Thoracic aorta (tissue), 2 donors: ENCODE measurements at places on chromosomes 5 and 9.

DNA sequence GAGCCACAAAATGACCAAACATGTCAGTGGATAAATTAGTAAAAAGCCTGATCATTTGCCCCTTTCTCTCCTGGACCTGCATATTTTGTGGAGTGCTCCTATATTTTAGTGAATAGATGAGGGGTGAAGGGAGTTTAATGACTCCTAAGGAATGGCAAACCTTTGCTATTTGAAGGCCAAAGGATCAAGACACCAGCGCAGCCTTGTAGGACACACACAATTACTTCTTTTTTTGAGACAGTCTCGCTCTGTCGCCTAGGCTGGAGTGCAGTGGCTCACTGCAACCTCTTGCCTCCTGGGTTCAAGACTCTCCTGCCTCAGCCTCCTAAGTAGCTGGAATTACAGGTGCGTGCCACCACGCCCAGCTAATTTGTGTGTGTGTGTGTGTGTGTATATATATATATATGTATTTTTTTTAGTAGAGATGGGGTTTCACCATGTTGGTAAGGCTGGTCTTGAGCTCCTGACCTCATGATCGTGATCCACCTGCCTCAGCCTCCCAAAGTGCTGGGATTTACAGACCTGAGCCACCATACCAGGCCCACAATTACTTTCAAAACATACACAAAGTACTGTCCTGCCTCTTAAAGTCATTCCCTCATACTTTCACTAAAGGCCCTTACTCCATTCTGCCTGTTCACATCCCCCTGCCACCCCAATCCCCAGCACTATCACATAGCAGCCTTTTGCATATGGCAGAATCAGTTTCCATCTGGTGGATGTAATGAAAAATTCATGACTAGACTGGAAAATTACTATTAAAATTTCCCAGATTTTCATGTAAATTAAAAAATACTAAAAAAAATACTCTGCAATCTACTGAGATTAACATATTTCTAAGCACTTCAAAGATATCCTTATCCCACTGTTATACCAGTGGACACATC lies 60.4 kb downstream of the CSNK1A1 start:
- no peak for DNase-seq

- DNase-seq: no peak
Observed at GRCh38 chr5:120568711-120569110, 104.6 kb downstream of the PRR16 start.

DNA sequence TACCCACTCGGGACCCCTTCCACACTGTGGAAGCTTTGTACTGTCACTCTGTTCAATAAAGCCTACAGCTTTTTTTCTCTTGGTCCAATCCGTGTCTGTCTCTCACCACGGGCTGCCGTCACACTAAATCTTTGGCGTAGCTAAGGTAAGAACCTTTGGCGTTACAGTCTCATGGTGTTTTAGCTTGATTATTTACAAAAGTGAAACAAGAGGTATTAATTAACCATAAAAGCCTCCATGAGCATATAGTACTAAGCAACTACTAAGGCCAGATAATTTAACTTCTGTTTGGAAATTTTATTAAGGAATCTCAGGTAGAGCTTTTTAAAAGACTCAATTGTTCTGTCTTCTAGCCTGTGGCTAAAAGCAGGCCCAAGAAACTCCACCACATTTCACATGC lies 370.7 kb upstream of the TRPC7 start:
- DNase-seq: no peak

GRCh38 chr9:119339056-119339455 lies 30.2 kb downstream of the BRINP1 start:
- no peak for DNase-seq

DNA sequence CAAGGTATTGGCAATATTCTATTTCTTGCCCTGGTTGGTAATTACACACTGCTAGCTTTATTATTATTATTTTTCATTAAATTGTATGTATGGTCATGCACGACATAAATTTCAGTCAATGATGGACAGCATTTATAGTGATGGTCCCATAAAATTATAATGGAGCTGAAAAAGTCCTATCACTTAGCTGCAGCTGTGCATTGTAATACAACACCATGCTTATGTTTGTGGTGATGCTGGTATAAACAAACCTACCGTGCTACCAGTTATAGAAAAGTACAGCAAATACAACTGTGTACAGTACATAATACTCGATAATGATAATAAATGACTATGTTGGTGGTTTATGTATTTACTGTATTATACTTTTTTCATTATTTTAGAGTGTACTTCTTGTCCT lies 65.5 kb downstream of the NR3C1 start:
- no peak for DNase-seq

DNA sequence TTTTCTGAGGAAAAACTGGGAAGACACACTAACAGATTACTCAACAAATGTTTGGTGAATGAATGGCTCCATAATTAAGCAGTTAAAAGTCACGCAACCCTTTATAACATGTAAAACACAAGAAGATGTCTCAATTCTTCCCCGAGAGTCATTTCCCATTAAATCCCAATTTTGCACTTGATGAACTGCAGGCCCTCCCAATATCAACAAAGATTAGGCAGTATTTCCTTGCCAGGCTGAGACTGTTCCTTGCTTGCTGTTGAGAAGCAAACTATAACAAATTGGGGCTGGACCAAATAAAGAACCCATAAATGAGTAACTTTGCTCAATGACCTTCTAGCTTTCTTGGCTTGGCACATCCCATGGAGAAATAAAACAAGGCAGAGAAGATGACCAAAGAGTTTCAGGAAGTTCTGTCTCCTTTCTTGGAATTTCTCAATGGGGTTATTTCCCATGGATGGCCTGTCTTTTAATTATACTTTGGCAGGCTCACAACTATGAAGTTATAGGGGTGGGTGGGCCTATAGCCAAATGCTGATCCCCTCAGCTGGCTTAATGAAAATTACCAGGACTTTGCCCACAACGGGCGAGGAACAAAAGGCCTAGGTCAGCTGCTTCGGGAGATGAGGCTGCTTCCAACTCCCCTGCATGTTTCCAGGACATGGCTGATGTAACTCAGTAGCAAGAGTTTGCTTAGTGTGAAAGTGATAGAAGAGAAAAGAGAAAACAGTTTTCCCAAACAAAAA lies 243.1 kb upstream of the RFX3 start:
- no peak for DNase-seq

DNA sequence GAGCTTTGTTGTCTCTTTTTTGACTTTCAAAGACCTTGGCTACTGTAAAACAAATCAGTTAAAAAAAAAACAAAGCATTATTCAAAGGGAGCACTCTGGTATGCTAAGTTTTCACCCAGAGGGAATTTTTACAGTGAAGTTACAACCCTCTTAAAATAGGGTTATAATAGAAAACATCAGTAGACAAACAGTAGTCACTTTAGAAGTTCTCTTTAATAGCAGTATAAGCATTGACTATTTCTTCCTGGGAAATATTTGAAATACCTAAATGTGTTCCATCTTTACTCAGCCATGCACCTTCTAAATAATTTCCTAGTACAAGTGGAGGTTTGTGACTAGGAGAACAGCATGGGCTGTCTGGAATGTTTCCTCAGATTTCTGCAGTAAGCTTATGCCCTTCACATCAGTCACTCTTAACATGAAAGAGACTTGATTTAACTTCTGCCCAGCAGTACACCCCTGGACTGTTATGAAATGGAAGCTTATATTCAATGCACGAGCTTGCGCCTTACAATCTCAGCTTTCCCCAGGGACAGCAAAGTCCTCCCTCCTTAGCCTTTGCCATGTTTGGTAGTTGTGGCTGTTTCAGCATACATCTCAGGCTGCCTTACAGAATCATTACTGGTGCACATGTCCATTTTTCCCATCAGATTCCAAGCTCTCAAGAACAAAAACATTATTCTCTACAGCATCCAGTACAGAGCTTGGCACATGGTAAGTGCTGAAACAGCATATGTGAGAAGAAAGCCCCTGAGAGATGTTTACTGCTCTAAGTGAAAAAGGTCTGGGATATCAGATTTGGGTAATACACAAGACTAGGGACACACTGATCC lies 191.5 kb downstream of the ZNF608 start:
- DNase-seq: no peak
